ENCODE measurements at places on chromosomes 7 and 10.

DNA sequence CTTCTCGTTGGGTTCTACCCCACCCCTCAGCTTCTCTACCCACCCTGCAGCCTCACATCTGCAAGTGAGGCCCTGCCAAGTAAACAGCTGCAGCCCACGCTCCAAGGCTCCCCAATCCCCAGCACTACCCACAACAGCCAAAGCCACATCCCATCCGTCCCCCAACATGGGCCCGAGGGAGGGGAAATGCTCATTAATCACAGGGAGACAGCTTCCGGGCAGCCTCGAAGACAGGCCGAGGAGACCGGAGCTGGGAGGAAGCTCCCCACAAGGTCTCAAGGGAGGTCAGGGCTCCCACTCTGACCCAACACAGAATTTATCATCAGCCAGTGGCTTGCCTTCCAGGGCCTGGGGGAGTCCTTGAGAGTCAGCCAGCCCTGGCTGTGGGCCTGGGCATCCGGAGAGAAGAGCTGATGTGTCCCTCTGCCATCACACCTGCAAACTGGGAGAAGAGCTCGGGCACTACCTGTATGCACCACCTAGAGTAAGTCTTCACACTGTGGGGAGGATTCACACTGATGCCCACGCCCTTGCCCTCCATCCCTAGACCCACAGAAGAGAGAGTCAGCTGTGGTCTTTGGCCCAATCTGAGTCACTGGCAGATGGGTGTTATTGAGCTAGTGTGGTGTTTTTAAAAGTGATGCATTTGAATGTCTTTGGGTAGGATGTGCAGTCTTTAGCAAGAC is 115.5 kb upstream of the ZMIZ1 start:
- no peak for DNase-seq

DNA sequence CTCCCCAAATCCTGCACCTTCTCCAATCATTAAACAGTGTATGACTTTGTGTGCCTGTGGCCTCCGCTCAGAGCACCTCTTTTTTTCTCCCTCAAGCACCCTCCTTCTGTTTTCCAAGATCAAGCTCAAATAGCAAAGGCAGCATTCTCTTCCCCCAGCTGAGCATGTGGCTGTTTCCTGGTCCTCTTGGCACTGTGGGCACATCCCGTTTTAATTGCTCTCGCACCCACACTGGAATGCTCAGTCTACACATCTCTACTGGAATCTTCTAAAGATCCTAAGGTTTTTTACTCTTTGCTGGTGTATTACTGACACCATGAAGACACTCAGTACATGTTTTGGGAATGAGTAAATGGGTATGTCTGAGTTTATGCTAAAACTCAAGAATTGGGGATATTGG is 107.4 kb downstream of the WDFY4 start:
- DNase-seq: no peak

GRCh38 chr7:91137788-91138368 is 126.4 kb upstream of the FZD1 start:
- DNase-seq: no peak

GRCh38 chr10:52297747-52298146 is 16.3 kb upstream of the DKK1 start:
- DNase-seq: no peak

GRCh38 chr10:103812432-103812831 is 42.9 kb downstream of the SH3PXD2A start:
- DNase-seq: no peak

GRCh38 chr7:458511-459245 is 61.0 kb downstream of the PDGFA start:
- DNase-seq: no peak

- no peak for DNase-seq
Measured at GRCh38 chr10:77837925-77838595, 88.5 kb downstream of the DLG5 start.

DNA sequence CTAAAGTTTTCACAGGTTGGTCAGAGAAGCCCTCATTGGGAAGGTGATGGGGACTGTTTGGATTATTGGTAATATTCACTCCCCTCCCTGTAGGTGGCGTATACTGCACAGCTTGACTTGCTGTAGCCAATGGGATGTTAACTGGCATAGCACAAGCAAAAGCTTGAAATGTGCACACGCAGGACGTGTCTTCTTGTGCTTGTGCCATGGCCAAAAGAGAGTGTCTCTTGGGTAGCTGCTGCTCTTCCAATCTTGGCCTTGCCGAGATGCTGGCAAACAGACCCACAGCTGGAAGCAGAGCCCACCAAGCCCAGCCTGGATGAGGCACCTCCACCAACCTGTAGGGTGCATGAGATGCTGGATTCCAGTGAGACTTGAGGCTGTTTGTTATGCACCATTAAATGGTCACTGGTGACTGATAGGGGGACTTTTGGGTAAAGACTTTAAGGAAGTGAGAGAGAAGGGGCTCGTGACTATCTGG is 266.0 kb downstream of the GRID1 start:
- DNase-seq: peak; percentile 69

DNA sequence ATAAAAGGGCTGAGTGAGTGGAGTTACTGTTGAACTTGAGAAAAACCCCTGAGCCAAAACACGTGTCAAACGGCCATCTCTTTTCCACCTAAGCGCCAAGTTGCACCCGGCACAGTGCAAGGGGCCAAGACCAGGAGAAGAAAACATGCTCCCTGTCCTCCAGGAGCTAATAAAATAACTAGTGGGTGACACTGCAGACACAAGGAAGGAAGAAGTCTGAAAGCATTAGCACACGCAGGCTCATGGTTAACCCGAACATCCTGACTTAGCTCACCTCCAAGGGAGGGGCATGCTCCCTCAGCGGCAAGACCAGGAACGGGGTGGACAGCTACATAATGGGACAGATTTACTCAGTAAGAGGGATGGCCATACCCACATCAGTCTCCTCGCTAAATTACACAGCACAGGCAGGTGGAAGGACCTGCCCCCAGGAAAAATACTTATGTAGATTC is 65.0 kb downstream of the PIP4K2A start:
- no peak for DNase-seq

DNA sequence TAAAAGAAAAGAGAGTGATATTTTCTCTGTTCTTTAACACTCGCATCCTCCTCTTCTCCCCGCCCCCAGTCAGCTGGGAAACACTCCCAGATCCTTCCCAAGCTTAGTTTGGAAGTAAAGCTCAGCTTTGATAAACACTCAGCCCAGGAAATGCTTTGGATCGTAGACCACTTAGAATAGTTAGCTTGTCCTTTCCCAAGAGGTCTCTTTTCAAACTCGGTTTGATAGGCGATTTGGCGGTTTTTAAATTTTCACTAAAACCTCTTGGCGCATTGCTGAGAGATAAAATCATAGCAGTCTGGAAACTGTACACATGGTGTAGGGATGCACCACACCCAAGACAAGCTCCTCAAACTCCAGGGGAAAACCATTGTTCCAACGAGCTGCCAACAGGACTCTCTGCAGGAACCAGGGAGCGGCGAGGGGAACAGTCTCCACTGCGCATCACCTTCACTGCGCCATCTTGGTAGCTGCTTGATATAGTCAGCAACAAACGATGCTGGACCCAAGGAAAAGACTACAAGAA is 22.3 kb downstream of the SMURF1 start:
- no peak for DNase-seq

DNA sequence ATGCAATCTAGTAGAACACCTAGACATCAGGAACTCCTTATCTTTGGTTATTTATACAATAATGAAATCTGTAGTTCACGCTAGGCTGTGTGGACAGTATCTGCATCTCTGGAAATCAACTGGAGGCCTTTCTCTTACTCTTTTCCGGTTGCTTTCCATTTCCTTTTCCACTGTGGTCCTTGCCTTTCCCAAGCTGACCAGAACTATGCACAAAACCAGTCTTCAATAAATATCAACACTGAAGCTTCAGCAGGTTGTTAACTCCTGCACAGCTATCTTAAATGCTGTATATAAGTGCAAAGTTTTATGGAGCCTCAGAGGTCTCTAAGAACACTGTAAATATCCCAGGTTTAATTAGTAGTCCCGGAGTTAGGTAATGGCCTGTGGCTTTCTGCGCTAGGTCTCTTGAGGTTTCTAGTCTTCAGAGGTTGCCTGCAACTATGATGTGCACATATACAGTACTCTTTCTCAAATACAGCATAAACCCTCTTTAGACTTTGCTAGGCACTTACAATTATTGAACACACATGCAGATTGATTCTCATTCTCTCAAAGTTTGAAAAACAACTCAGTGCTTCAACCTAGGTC is 2.4 kb downstream of the KLLN start:
- no peak for DNase-seq

DNA sequence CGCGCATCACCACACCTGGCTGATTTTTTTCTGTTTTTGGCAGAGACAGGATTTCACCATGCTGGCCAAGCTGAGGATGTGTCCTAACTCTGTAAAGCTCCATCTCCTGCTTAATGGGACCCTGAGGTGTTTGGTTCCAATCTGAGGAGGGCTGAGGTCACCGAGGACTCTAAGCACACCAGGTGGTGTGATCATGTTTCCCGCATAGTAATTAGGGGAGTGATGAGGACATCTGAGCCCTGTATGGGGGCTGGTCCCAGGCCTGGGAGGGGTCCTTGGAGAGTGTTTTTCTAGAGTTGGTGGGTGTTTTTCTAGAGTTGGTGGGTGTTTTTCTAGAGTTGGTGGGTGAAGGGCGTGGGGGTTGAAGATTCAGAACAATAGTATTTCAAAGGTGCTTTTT is 3.0 kb upstream of the ABHD11 start:
- DNase-seq: peak; percentile 52

- no peak for DNase-seq
Measured at GRCh38 chr10:103367379-103367781, 396 bp upstream of the TAF5 start.

- DNase-seq: no peak
Measured at GRCh38 chr7:17150018-17150417, 148.4 kb upstream of the AHR start.

GRCh38 chr10:106525835-106526234 is 638.7 kb downstream of the SORCS1 start:
- no peak for DNase-seq

DNA sequence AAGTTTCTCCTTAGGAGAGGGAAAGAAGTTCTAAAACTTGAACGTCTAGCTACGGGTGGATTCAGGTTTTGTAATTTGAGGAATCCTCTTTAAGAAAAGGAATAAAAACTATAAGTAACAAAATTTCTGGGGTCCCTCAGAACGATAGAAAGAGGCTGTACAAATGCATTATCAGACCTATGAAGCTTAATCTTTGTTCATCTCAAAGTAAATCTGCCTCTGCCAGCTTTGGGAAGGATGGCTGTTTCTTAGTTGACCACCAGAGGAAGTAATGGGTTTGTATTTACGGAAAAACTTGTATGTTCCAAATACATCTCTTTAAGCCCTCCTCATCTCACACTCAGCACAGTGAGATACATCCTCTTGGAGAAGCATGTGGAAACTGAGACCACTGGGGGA is 864 bp downstream of the PSTK start:
- DNase-seq: peak; percentile 51

- no peak for DNase-seq
Measured at GRCh38 chr10:113060201-113061053, 110.4 kb downstream of the TCF7L2 start.

DNA sequence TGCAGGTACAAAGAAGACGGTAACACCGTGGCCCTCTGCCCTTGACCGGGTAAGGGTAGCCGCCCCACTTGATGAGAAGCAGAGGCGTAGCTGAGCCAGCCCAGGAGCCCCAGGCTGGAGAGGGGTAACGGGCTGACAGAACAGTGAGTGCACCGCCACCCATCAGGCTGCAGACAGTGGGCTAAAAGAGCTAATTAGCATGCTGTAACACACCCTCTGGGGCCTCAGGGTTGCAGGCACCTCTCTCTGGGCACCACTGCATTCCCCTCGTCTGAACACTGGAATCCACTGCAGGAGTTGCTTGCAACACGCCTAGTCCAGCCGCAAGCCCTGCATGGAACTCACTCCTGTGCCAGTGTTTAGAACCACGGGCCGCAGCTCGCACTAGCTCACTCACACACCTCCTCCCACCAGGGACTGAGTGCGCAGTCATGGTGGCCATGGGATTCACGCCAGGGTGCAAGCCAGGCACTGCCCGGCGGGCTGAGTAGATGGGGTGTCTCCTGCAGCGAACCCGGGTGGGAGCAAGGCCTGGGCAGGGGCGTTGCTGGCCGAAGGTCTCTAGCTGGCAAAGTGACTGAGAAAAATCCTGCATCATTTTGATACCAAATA is 36.1 kb downstream of the AGMO start:
- no peak for DNase-seq

DNA sequence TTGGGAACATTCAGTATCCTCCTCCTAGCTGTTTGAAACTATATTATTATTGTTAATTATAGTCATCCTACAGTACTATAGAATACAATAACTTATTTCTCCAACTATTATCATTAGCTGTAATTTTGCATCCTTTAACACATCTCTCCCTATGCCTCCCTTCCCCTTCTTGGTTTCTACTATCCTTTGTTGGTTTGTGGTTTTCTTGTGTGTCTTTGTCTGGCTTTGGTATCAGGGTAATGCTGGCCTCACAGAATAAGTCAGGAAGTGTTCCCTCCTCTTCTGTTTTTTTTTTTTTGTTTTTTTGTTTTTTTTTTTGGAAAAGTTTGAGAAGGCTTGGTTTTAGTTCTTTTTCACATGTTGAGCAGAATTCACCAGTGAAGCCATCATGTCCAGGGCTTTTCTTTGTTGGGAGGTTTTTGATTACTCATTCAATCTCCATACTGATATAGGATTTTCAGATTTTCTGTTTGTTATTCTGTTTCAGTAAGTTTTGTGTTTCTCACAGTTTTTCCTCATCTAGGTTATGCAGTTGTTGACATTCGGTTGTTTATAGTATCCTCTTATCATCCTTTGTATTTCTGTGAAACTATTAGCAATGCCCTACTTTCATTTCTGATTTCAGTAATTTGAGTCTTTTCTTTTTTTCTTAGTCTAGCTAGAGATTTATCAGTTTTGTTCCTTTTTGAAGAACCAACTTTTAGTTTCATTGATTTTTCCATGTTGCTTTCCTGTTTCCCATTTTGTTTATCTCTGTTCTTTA is 21.6 kb downstream of the C1GALT1 start:
- DNase-seq: no peak

GRCh38 chr7:29255906-29256692 is 61.5 kb downstream of the CHN2 start:
- DNase-seq: no peak

- DNase-seq: no peak
Measured at GRCh38 chr10:85659331-85659730, 707.3 kb downstream of the GRID1 start.

- DNase-seq: no peak
Measured at GRCh38 chr10:76942628-76943416, 694.8 kb downstream of the KCNMA1 start.

- no peak for DNase-seq
Measured at GRCh38 chr7:37825038-37825437, 23.4 kb upstream of the NME8 start.

DNA sequence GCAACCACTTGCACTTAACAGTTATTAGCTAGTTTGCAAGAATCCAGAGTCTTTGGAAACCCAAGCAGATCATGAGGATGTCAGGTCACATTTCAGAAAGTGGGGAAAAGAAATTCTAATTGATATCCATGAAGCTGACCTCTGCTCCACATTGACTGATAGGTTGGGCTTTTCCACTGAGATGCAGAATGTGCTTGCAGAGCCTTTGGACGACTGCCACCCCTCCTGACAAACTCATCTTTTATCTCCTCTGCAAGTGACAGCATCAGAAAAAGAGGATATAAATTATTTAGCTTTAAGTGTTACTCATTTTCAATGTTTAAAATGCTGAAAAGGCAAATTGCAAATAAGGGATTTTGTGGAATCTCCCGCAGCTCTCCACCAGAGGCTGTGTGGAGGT is 75.3 kb downstream of the C10orf90 start:
- no peak for DNase-seq

GRCh38 chr7:24325708-24326107 is 41.7 kb downstream of the NPY start:
- DNase-seq: no peak
